B cell (primary cell): ENCODE measurements at places on chromosomes 16 and 17.

DNA sequence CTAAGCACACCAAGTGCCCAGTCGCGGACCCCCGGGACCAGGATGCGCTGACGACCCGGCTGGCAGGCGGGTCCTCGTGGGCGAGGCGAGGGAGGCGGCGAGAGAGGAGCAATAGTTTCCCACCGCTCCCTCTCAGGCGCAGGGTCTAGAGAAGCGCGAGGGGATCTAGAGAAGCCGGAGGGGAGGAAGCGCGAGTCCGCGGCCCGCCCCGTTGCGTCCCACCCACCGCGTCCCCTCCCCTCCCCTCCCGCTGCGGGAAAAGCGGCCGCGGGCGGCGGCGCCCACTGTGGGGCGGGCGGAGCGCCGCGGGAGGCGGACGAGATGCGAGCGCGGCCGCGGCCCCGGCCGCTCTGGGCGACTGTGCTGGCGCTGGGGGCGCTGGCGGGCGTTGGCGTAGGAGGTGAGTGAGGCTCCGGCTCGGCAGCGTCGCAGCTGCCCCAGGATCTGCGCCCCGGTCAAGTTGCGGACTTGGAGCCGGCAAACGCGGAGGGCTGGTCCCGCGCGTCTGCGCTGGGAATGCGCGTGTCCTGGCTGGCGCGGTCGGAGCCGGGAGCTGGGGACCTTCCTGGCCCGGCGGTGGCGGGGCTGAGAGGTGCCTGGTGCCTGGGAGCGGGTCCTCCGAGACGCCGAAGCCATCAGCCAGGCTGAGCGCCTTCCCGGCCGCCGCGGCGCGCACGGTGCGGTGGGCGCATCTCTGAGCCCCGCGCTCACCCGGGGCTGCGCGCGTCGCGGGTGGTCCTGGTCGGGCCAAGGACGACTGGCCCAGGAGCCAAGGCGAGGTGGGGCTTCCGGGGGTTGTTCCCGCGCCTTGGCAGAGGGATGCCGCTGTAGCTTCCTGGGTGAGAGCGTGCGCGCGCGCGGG lies at the start of gene ITGB3:
Gene ITGB3 (plus strand): TSS at position 287 of the 862 bp plus-strand sequence. CDS start 35 bp downstream, at position 322.
- peak; percentile 88 for DNase-seq

GRCh38 chr17:6245301-6246177 lies 175.4 kb downstream of the WSCD1 start:
- no peak for DNase-seq

DNA sequence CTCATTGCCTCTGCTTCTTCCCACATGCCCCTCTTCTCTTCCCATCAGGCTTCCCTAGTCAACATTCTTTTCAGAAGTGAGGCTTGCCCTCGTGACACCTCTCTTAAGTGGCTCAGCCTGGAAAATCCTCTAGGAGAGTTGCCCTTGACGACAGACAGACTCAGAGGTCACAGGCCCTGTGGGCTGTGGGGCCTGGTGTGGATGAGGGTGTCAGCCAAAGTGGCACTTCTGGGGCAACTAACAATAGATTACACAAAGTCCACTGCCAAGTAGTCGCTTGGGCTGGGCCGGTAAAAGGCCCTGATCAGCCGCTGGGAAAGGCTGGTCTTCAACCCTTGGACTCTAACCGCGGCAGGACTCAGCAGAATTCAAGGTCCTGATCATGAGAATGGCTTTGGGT lies 33.7 kb upstream of the METTL16 start:
- no peak for DNase-seq

DNA sequence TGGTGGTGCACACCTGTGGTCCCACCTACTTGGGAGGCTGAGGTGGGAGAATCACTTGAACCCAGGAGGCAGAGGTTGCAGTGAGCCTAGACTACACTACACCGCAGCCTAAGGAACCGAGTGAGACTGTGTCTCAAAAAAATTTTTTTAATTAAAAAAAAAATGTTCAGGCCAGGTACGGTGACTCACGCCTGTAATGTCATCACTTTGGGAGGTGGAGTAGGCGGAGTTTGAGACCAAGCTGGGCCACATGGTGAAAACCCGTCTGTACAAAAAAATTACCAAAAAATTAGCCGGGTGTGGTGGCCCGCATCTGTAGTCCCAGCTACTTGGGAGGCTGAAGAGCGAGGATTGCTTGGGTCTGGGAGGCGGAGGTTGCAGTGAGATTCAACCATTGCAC lies 3.6 kb upstream of the FAM222B start:
- DNase-seq: no peak

DNA sequence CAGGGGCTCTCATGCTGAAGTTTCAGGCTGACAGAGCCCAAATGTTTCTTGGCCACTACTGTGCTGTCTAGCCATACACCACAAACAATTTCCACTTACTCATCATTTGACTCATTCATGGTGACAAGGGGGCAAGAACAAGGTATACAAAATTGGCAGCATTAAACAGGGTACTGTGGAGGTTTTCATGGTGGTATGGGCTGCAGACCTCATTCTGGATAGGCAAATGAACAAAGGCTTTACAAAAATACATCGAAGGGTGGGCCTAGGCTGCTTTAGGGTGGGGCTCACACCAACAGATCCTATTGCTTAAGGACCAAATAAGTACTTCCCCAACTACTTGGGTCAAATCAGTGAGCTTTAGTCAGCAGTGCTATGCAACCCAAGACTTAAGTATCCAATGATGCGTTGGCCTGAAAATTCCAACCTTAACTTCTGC lies 53.0 kb downstream of the N4BP1 start:
- no peak for DNase-seq

DNA sequence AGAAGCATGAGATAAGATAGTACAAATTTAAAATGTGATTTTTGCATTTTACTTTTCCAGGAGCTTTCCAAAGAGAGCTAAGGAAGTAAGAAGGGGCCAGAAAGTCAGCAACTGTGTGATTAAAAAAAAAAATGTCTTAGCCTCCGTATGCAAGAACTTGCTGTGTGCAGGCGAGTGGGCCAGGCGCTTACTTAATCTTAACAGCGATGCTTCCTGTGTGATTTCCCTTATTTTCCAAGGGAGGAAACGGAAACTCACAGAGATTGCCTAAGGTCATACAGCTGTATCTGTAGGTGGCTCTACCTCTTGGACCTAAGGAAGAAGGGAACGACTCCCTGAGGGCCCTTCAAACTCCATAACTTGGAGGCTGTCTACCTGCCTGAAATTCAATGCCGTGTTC lies 11.1 kb downstream of the HS3ST3B1 start:
- DNase-seq: no peak

DNA sequence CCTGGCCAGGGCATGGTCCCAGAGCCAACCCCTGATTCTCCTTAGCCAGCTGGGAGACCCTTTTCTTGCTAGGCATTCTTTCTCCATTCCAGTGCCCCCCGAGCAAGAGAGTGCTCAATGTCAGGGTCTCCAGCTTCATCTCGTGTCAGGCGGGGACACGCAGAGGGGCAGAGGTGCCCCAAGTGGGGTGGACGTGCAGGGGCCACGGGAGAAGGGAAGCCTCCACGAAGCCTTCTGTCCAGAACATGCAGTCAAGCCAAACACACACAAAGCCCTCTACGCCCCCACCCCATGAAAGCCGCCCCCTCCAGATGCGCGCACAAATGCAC lies 852 bp downstream of the GPR139 start:
- no peak for DNase-seq

GRCh38 chr17:81418710-81419318 lies 23.6 kb downstream of the BAHCC1 start:
- no peak for DNase-seq

- DNase-seq: no peak
These were observed 1.5 kb upstream of the LGALS3BP start for GRCh38 chr17:78981010-78981888.

DNA sequence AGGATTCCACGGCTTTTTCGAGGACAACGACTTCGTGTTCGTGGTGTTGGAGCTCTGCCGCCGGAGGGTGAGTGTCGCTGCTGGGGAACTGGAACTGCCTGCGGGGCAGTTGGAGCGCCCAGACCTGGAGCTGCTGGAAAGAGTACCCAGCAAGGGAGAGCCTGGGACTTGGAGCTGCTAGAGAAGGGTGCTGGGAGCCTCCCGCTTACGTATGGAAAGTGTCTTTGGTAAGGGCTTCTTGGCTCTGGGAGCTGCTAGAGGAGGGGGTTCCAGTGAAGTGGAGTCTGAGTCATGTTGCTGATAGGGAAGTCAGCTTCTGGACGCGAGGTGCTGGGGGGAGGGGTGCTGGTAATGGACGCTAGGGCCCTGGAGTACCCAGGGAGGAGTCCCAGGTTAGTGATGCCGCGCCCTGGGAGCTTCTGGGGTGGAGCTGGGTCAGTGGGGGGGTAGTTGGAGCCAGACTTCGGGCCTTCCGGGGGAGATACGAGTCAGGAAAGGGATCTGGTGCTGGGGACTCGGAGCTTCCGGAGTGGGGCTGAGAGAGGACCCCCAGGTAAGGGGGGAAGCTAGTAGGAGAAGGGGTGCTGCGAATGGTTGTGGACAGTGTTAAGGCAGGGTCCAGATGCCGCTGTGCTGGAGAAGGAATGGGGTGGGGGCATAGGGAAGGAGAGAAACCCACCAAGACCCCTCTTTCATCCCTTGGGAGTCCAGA lies 741 bp downstream of the PLK1 start:
- peak; percentile 31 for DNase-seq

- no peak for DNase-seq
These were observed 2.3 kb downstream of the KRTAP1-5 start for GRCh38 chr17:41024697-41025096.

DNA sequence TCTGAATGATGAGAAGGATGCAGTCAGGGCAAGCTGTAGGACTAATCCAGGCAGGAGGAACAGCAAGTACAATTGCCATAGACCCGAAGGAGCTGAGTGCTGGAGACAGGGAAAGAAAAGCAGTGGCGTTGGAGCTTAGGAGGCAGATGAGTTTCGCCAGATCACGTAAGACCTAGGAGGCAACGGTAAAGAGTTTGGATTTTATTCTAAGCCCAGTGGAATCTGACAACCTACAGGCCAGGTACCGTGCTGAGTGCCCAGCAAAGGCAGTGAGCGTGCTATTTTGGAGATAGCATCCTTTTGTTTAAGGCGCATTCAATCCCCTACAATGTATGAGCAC lies 1.2 kb downstream of the USP43 start:
- DNase-seq: no peak

- DNase-seq: no peak
These were observed 12.5 kb downstream of the DRC3 start for GRCh38 chr17:17985153-17985552.

GRCh38 chr16:1218061-1218929 lies 6.8 kb downstream of the TPSG1 start:
- no peak for DNase-seq

DNA sequence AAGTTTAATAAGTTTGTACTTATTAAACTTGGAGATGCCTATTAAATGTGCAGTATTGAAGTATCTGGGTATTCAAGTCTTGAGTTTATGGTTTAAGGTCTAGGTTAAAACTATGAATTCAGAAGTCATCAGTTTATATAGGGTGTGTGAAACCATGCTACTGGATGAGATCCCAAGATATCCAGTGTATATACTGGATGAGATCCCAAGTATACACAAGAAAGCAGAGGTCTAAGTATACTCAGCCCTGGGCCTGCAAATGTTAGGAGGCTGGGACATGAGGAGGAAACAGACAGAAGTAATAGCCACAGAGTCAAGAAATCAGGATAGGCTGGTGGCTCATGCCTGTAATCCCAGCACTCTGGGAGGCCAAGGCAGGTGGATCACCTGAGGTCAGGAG lies 194.4 kb upstream of the AXIN2 start:
- DNase-seq: no peak

GRCh38 chr17:65100316-65101140 lies 36.6 kb upstream of the RGS9 start:
- DNase-seq: peak; percentile 90

DNA sequence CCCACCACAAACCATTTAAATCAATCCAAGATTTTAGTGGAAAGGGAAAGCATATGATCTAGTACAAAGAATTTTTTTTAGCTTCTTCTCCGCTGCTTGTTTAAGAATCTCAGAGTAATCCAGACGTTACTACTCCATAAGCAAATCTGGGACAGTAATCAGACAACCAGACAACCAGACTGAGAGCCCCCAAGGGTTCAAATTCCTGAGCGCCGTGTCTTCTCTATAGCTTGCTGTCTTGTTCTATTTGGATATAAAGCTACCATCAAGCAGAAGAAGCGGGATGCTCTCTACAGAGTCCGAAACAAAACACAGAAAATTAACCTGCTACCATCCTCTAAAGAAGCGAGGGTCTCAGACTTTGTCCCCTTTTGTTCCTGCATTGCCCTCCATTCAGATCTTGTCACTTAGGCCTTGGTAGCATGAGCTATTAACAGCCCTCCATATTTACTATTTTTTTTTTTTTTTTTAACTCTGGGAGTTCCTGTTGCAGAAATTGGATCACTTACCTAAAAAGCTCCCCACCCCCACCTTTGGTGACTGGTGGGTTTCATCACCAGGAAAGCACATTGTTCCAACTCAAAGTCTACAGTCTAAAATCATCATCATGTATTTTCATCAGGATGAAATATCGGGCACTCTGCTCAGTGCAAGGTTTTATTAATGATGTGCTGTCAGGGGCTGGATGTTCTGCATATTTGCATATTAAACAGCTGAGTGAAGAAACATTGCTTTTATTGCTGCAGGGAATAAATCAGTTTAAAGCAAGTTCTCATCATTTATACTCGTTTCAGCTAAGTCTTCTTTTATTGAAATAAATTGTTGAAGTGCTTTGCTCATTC lies 576.7 kb downstream of the WWOX start:
- no peak for DNase-seq

GRCh38 chr16:4362476-4363135 lies 9.0 kb upstream of the VASN start:
- DNase-seq: no peak

- DNase-seq: peak; percentile 17
These were observed at the start of gene TMEM235 for GRCh38 chr17:78230996-78231935. TSS of gene TMEM235 (plus strand) at chr17:78231631. CDS start at chr17:78232024, 393 bp downstream.

DNA sequence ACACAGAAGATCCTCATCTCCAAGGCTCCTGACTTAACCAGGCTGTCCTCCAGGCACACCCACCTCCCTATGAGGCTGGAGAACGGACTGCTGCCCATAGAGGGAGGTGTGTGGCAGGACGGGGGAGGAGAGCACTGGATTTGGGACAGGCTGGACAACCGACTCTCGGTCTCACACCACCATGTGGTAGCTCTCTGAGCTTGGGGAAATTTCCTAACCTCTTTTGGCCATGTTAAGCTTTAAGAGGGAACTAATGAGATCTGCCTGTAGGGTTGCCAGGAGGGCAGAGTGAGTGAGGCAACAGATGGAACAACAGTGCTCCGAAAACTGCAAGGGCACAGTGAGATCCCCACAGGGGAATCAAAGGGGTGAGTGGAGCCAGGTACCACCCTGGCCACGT lies 32.7 kb downstream of the RHBDL3 start:
- no peak for DNase-seq

GRCh38 chr16:15993946-15994665 lies 44.7 kb downstream of the ABCC1 start:
- DNase-seq: no peak

GRCh38 chr17:40794466-40794865 lies 5.3 kb downstream of the KRT28 start:
- no peak for DNase-seq
